ENCODE measurements at places on chromosomes 6 and 20.

DNA sequence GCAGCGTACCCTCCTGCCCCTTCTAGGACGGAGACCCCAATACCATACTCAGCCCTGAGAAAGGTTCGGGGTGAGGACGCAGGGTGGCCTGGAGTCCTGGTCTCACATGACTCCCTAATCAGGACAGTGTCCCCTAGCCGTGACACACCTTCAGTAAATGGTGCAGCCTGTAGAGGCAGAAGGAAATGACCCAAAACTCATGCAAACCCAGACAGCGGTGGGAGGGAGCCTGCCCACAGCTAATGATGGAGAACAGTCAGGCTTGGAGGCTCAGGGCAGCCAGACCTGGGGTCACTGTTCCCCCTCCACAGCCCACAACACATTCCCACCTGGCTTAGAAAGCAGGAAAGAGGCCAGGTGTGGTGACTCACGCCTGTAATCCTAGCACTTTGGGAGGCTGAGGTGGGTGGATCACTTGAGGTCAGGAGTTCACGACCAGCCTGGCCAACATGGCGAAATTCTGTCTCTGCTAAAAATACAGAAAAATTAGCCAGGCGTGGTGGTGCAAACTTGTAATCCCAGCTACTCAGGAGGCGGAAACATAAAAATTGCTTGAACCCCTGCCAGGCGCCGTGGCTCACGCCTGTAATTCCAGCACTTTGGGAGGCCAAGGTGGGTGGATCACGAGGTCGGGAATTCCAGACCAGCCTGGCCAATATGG, 8.8 kb upstream of the HMGA1 start:
- no peak for DNase-seq

GRCh38 chr6:132054525-132054924, 103.4 kb upstream of the CCN2 start:
- no peak for DNase-seq

DNA sequence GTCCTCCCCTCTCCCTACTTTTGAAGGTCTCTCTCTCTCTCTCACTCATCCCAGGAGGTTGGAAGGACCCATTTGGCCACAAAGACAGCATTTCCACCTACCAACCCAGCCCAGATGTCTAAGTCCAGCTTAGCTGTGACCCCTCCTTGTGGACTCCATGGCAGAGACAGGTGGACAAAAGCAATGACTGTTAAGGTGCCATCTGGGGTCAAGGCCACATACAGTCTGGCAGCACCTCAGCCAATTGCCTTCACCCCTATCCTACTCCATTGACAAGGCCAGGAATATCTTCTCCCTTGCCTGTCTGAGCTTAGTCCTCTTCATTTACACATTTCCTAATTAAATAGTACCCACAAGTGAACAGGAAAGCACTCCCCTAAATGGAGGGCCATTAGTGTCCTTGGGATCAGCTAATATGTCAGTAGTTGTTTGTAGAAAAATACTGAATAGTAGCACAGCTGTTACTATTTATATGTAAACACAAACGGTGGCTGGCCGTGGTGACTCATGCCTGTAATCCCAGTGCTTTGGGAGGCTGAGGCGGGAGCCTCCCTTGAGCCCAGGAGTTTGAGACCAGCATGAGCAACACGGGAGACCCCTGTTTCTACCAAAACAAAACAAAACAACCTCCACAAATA, 28.8 kb downstream of the GCM1 start:
- peak; percentile 29 for DNase-seq

GRCh38 chr6:67175101-67175500, 1460.0 kb upstream of the ADGRB3 start:
- DNase-seq, result no peak

DNA sequence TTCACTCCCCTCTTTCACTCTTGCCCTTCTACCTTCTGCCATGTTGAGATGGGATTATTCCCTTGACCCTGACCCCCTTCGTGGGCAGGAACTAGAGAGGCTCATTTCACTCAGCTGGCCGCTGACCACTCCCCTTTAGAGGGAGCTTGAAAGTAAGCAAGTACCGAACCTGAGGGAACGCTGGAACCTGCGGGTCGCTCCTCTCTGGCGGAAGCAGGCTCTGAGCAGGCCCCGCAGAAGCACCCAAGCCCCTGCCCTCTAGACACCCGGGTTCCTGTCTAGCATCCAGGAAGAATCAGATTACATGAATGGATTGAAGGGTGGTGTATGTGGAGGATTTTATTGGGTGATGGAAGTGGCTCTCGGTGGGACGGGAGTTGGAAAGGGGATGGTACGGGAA, 11.9 kb upstream of the MYCT1 start:
- no peak for DNase-seq

- DNase-seq, result no peak
Observed at GRCh38 chr6:73901311-73901710, 205.3 kb downstream of the CD109 start.

GRCh38 chr6:158768436-158768835, 50.7 kb downstream of the EZR start:
- DNase-seq, result no peak

- peak; percentile 52 for DNase-seq
Observed at GRCh38 chr6:155247618-155248007, 16.2 kb upstream of the CLDN20 start.

GRCh38 chr6:158405933-158406332, 93.7 kb downstream of the TULP4 start:
- no peak for DNase-seq

- DNase-seq, result no peak
Observed at GRCh38 chr6:106702046-106702445, 72.7 kb downstream of the QRSL1 start.

- no peak for DNase-seq
Observed at GRCh38 chr20:31801508-31801907, 17.6 kb upstream of the MYLK2 start.

DNA sequence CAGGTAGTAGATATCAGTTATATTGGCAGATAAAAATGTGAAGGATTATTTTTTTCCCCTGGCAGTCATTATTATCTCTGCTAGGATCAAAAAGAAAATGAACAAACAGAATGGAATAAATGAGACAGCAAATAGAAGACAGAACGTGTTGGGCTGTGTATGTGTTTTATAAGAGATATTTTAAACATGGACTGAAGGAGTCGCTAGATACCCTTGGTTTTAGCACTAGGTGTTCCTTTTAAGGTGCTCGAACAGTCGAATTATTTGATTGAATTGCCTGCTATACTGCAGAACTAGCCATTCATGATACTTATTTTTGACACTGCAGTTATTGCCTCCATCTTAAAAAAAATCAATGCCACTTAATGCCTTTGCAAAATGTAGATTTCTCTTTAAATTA, 3.7 kb downstream of the GRIK2 start:
- peak; percentile 33 for DNase-seq

GRCh38 chr6:39901670-39902069, 32.6 kb downstream of the MOCS1 start:
- DNase-seq, result no peak

- no peak for DNase-seq
Observed at GRCh38 chr6:24802271-24803059, 3.7 kb upstream of the ARMH2 start.

DNA sequence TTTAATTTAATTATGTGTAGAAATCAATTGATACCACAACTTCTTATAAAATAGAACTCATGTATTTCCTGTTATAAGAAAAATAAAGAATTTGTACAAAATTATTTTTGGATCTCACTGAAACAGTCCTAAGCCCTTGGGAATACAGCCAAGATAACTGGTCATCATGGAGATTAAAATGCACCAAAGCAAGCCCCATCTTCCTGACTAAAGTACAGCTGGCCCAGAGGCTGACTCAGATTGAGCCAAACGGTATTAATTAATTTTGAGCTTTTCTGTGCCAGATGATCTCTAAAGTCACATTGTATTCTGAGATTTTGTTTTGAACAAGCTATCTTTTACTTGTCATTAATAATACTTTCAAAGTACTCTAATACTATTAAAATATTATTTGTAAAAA, 978.5 kb downstream of the TBC1D32 start:
- DNase-seq, result no peak

DNA sequence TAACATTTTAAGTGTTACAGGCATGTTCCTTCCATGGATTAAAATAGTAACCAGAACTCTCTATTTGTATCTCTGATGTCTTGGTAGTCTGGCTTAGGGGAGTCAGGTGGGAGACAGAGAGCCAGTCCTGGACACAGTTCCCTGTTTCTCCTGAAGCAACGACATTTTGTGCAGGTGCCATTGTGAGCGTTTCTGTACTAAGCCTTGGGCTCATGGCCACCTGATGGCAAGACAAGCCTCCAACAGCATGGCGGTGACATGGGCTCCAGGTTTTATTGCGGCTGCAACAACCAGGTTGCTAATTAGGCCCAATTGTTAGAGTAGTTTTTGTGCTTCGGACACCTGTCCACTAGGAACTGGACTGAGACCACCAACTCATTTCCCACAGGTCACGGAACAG, 105.3 kb downstream of the PRDM13 start:
- DNase-seq, result no peak

- no peak for DNase-seq
Observed at GRCh38 chr20:38537176-38537575, 43.8 kb upstream of the ADIG start.

DNA sequence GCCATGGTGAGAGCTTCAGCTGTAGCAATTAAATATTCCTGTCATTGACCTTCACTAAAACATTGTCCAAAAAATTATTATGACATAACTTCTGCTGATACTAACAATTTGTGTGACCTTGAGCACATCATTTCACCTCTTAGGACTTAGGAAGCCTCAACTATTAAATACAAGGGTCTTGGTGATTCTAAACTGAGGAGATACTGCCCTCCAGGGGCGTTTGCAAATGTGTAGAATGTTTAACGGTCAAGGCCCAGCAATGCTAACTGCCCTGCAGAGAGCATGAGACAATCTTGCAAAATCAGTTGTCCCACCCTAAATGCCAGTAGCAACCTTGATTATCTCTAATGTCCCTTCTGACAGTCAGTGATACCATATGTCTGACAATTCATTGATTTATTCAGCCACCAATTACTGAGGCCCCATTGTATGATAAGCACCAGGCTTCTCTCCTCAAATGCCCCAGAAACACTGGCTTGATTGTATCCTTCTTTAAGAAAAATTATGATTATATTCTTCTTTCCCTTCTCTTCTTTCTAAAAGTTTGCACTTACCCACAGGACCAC, 284.1 kb upstream of the PLN start:
- peak; percentile 37 for DNase-seq

DNA sequence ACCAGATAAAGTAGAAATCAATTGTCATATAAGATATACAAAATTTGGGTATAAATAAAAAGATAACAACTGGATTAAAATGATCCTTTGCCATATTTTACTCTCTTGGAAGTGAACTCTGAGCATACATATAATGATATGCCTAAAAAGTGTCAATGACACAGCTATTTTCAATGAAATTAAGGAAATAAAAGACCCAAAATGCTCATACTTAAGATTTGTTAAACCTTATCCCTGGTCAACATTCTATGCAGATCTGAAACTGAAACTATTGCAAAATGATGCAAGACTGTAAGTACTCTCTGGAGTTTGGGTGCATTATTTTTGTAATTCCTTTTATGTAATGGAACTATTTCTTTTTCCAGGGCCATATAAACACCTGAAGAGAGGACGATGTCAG, 119.0 kb upstream of the SGK1 start:
- DNase-seq, result no peak

DNA sequence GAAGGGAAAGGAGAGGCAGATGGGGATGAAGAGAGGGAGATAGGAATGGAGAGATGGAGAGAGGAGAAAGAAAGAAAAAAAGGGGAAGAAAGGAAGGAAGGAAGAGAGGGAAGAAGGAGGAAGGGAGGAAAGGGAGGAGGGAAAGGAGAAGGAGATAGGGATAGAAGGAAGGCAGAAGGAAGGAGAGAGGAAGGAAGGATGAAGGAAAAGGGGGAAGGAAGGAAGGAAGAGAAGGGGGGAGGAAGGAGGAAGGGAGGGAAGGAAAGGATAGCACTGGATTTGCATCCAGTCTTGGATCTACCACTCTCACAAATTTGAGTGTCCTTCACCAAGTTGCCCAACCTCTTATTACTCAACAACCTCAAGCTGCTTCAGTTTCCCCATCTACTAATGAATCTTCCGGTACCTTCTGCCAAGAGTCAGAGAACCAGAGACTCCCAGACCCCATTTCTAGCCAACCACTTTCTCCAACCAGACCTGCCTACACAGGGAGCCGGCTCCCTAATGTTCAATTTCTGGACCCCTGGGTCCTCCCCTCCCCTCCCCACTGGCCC, 79.7 kb upstream of the FOXP4 start:
- DNase-seq, result no peak

DNA sequence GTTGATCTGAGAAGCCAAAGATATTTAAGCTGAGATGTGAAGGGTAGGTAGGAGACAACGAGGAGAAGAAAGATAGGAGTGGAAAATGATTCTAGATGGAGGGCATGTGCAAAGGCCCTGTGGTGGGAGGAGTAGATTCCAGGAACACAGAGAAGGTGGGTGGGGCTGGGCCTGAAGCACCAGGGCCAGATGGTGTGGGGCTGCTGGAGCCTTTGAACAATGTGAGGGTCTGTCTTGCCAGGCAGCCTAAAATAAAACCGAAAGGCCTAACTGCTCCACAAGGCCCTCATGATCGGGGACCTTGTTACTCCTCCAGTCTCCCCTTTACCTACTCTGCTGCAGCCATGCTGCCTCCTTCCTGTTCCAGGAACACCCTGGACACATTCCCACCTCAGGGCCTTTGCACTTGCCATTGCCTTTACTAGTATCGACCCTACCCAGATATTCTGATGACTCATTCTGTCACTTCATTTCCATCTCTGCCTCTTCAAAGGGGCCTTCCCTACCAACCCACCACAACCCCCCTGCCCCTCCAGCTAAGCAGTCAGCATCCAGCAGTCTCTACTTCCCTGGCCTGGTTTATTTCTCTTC, 20.0 kb downstream of the FAM110A start:
- DNase-seq, result no peak

GRCh38 chr20:61161726-61162390, 90.2 kb upstream of the CDH4 start:
- DNase-seq, result no peak

DNA sequence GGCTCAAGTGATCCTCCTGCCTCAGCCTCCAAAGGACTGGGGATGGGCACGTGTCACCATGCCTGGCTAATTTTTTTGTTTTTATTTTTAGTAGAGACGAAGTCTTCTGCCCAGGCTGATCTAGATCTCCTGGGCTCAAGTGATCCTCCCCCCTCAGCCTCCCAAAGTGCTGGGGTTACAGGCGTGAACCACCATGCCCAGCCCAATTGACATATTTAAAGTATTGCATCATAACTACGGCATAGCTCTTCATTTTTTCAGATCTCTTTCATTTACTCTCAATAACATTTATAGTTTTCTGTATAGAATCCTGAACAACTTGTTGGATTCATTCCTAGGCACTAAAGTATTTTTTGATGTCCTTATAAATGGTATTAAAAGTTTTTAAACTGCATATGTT, 13.0 kb downstream of the SERPINB1 start:
- DNase-seq, result no peak

- DNase-seq, result no peak
Observed at GRCh38 chr20:17765584-17765983, 65.8 kb downstream of the BANF2 start.

- DNase-seq, result no peak
Observed at GRCh38 chr6:47159763-47160162, 117.6 kb upstream of the ADGRF1 start.

- DNase-seq, result no peak
Observed at GRCh38 chr6:5698318-5698717, 308.4 kb downstream of the NRN1 start.

GRCh38 chr6:66376001-66376400, 669.0 kb upstream of the EYS start:
- DNase-seq, result no peak

Measured in iPS-NIHi11 (cell line).